Stimulated activated CD8-positive, alpha-beta memory T cell treated with anti-CD3 and anti-CD28 coated beads, Interleukin-2, amount 100 ng/mL, for 48 hours (primary cell): ENCODE measurements at places on chromosomes 4 and X.
A peak's percentile ranks its signal among the peaks of the same experiment; 100 is the strongest.

GRCh38 chr4:113997206-113997605 is 17.8 kb upstream of the ARSJ start:
- no peak for DNase-seq

- DNase-seq: no peak
These were observed 285.6 kb upstream of the CPEB2 start for GRCh38 chr4:14716691-14717090.

DNA sequence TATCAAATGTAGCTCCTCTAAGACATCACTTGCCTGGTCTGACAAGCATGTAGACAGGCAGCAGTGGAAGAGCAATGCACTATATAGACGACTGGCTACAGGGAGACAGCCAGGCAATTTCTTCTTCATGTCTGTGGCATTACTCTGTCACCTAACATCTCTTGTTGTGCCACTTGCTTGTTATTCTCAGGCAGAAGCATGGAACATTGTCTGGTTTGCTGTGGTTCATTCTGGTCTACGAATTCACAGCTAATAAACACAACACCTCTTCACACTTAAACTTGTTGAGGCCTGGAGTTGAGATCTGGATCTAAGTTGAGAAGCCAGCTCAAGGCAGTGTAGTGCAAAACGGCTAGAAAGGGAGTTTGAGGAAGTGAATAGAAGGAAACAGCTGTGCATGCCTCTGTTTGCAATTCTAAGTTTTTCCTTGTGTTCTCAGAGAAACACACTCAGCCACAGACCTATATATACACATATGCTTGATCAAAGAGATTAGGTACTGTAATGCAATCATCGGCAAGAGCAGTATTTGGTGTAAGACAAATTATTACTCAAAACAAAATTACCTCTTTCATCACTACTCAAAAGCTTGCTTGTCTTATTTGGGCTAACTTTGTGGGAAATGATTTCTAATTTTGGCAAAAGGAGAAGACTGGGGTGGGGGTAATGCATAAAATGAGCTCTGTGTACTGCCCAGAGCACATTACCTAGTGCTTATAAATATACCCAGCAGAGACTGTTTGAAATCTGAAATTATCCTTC is 243.8 kb downstream of the PPP3CA start:
- DNase-seq: no peak

GRCh38 chr4:151276787-151277562 is at the start of gene PRSS48:
TSS of gene PRSS48 (plus strand) at chr4:151277161. CDS start at chr4:151277173, 12 bp downstream.
- DNase-seq: peak; percentile 37

- no peak for DNase-seq
These were observed 113.7 kb upstream of the TLR3 start for GRCh38 chr4:185955151-185955770.

GRCh38 chr4:42361456-42361855 is 35.8 kb upstream of the SHISA3 start:
- no peak for DNase-seq

DNA sequence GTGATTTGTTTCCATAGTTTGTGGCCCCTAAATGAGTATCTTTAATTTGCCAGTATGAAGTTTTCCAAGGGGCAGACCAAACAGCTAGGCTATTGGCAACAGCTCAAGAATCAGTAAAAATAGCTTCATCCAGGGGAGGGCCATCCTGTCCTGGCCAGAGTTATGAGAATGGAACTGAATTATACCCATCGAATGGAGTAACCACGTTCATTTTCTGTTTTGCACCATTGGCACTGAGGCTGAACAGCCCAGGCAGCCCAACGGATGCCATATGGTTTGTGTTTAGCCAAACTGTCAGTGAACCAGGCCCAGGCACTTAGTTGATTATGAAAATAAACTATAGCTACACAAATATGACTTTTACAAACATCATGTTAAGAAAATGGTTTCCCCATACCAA is 17.7 kb upstream of the ASB5 start:
- no peak for DNase-seq

DNA sequence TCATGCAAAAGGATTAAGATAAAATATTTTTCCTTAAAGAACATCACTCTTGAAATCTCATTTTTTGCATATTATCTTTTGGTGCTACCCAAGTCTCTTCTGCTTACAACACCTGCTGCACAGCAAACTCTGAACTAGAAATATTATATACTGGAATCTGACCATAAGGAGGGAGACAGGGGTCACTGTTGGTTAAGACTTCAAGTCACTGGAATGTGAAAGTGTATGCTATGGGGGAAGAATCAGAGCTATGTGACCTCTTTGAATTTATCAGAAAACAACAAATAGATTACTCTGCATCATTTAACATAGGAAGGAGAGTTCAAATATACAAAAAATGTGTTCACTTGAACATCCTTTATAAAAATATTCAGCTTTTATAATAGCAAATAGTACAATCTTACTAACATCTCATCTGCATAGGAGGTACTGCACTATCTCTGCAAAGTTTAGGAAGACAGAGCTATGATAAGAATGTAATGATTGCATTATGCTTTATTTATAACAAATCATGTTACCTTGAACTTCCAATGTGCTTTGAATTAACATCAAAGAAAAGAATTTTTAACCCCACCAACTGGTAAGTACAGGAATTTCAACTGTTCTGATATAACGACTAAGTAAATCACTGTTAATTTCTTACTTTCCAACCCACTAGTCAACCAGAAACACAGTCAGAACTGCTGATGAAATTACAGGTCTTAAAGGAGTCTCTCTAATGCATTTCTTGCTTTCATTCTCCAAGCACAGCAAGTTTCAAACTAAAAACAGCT is 69.8 kb downstream of the ZNF827 start:
- DNase-seq: no peak

DNA sequence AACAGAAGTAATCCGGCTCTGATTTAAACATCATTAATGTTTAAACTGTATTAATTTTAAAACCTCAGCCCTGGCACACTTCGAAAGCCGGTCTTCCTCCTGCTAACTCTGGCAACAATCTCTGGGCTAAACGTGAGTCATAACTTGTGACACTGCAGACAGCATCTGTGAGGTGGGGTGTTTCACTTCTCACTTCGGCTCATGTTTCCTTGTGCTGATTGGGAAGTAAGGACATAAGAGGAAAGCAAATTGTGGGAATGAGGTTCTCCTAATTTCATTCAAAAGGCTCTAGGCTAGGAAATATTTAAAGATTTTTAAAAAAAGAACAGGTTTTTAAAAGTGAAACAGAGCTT is 139.9 kb upstream of the USP9X start:
- DNase-seq: no peak

GRCh38 chrX:151713849-151714248 is 2.0 kb upstream of the FATE1 start:
- peak; percentile 8 for DNase-seq

- no peak for DNase-seq
These were observed 76.1 kb upstream of the FHDC1 start for GRCh38 chr4:152860046-152860445.

DNA sequence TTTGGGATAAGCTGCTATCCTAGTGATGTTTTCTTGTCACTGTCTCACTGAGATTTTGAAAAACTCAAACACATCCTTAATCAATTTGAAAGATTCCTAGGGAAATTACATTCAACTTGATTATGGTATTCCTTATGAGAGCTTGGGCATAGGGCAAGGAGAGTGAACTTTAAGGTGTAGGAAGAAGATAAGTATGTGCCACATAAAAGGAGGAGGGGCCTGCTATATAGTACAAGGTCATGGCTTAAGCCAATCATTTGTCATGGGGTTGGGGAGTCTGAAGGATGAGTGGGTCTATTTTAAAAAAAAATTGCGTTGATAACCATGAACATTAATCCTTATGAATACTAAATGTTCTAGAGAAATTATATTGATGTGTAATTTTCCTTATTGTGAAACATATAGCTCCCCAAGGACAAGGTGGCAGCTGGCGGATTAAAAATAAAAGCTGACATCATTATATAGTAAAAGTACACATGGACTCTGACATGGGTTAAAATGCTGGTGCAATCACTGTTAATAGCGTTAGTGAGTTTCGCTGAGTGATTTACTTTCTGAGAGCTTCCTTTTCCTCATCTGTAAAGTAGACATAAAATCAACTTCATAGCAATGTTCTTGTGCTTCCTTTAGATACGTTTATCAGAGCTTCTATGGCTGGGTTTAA is 17.4 kb downstream of the GALNT7 start:
- no peak for DNase-seq

GRCh38 chr4:7075962-7076695 is 8.3 kb upstream of the GRPEL1 start:
- DNase-seq: no peak

DNA sequence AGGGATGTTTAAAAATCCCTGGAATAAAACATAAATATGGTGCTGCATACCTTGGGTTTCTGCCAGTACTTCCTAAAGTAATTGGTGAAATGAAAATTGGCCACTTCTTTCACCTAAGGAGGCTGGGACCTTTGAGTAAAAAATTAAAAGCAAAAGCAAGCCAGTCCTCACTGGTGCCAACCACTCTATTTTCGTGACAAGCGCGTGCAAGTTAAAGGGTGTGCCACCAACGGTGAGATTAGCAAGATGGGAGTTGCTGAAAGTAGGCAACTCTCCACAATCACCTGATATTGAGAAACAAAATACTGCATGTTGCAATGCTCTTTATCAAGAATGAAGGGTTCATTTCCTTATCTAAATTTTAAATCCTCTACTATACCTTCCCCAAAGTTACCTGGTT is 19.7 kb upstream of the RTL9 start:
- DNase-seq: no peak

- DNase-seq: no peak
These were observed 37.2 kb downstream of the MAP9 start for GRCh38 chr4:155339588-155339987.

GRCh38 chr4:7981738-7982394 is 42.2 kb upstream of the AFAP1 start:
- no peak for DNase-seq

DNA sequence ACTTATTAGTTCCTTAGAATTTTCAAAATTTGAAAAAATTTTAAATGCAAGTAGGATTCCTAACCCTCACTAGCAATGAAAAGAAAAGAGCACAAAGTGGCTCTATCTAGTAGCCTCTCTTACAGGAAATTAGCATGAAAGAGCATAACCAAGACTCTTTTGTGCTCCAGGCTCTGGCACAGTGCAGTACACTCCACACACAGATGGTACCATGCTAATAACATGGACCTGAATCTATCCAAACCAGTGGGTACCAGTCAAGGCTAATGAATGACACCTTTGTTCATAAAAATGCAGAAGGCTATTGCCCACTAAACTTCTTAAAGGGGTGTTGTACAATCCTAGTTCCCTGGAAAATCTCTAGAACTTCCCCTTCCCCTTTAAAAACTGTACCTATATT is 119.0 kb downstream of the MANBA start:
- DNase-seq: no peak

DNA sequence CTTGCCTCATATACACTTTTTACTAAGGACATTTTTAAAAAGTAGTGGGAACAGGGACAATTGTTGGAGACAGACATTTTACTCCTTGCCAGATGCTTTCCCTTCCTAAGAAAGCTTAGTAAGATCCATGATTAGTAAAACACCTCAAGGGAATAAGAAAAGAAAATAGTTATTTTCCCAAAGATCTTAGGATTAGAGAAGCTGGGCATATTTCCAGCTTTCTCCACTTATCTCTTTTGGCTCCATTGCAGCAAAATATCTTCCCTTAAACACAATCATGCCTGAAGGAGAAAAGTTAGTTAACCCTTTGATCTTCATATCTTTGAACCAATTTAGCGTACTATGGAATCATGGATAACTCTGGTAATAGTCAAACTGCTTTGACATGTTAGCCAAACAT is 257.9 kb downstream of the PCDH18 start:
- no peak for DNase-seq

- no peak for DNase-seq
These were observed 89.1 kb downstream of the AKAP4 start for GRCh38 chrX:50111742-50112141.

DNA sequence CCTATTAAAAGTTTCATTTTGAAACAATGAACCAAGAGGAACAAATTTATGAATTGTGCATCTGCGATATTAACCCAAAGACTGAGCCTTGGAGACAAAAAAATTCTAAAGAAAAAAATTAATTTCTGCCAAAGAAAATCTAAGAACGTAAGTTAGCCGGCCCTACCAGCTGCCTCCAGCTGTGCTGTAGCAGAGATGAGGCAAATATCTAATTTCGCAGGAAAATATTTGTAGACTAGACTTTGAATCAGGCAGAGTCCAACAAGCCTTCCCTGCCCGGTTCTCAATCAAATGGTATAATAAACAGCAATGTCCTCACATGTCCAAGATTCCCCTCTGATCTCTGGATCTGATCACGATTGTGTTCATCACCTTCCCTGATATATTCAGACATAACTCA is 21.2 kb upstream of the SMIM20 start:
- no peak for DNase-seq

DNA sequence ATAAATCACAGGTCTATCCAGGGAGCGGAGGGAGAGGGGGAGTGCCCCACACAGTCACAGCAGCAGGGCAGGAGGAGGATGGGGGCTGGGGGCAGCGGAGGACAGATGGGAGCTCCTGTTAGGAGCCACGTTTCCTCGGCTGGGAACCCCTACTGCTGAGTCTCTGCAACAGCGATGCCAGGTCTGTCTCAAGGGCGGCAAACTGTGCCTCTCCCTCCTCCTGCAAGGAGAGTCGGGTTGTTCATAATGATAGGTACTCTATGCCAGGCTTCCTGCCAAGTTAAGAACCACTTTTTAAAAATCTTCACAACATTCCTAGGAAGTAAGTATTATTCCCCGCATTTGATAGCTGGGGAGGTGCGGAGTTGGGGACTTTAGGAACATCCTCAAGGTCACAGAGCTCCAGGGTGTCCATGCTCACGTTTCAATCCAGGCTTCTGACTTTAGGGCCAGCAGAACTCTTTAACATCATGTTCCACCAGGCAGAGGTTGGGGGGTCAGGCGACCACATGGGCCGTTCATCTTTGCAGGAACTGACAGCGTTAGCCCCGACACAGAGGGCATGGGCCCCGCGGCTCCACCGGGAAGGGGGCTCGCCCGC is 98.3 kb upstream of the MAML3 start:
- no peak for DNase-seq

DNA sequence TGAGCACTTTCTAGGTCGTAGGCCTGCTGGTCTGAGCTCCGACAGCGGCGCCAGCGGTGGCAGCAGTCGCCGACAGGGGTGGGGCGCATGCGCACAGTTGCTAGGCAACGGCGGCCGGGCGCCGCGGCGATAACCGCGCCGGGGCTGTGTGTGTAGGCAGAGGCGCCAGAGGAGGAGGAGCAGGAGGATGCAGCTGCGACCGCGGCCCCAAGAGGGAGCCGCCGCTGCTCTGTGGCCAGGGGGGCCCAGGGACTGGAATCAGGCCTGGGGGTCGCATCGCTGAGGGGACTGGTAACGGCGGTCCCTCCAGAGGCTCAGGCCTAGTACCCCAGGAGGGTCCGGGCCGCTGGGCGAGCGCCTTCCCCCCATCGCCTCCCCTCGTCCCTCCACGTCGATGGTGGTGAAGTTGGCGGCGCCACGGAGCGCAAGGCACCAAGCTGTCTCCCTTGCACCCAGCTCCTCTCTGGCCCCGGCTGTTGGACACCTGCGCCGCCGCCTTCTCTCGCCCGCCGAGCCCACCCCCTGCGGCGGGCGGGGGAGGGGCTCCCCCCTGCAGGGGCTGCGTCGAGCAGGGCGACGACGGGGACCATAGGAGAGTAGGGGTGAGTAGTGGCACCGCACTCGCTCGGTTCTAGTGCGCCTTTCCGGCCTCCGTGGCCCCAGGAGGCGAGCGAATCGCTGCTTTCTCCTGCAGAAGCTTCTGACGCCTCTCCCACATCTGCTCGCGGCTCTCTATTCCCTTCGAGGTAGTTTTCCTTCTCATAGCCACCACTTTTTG is 58.6 kb upstream of the ZC4H2 start:
- peak; percentile 60 for DNase-seq
